Stimulated activated CD8-positive, alpha-beta memory T cell treated with anti-CD3 and anti-CD28 coated beads, Interleukin-12 subunit alpha, Interleukin-12 subunit beta, amount 100 ng/mL, for 4 hours (primary cell): ENCODE measurements at places on chromosomes 2 and 18.
A peak's percentile ranks its signal among the peaks of the same experiment; 100 is the strongest.

- DNase-seq = no peak
Measured at GRCh38 chr2:3185256-3185655, 192.4 kb downstream of the EIPR1 start.

DNA sequence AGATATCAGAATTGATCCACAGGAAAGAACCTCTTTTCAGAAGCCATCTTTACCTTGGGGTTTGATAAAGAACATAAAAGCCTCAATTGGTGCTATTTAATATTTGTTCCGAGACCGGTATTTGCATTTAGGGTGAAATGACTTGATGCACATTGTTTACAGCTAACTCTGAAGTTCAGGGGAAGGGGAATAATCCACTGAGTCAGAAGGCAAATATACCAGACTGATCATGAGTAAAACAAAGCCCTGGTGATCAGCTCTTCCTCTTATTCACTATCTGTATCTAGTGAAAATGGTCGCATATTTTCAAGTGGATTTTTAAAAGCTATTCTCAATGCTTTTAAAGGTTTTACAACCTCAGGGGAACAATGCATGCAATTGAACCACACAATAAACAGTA is 53.0 kb upstream of the ATP8B1 start:
- no peak for DNase-seq

- DNase-seq = no peak
Measured at GRCh38 chr2:189751080-189751658, 11.4 kb downstream of the OSGEPL1 start.

DNA sequence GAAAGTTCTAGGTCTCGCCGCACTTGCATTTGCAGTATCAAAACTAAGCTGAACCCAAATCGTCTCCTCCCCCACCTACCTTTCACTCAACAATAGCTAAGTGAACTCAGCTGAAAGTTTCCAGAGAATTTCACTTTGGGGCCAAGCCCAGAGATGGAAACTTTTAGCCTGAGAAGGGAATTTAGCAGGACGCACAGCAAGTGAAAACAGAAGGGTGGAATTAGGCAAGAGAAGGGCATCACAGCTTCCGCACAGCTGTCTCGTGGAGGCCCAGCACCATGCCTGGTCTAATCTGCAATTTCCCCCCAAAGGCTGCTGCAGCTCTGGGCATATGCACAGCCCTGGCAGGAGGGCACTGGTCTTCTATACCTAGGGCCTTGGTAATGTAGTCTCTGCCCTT is 262.0 kb downstream of the TNS1 start:
- DNase-seq = no peak

GRCh38 chr2:4678927-4679326 is 975.6 kb downstream of the DCDC2C start:
- DNase-seq = no peak

GRCh38 chr2:85415980-85416650 is 2.4 kb upstream of the SH2D6 start:
- no peak for DNase-seq

GRCh38 chr2:136486115-136486514 is 279.2 kb upstream of the THSD7B start:
- no peak for DNase-seq

DNA sequence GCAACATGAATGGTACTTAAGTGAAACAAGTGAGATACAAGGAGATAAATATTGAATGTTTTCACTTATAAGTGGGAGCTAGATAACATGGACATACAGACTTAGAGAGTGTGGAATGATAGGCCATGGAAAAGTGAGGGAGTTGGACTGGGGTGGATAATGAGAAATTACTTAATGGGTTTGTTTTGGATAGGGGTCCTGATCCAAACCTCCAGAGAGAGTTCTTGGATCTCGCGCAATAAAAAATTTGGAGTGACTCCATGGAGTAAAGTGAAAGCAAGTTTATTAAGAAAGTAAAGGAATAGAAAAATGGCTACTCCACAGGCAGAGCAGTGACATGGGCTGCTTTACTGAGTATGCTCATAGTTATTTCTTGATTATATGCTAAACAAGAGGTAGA is 508.9 kb downstream of the CNTNAP5 start:
- no peak for DNase-seq

DNA sequence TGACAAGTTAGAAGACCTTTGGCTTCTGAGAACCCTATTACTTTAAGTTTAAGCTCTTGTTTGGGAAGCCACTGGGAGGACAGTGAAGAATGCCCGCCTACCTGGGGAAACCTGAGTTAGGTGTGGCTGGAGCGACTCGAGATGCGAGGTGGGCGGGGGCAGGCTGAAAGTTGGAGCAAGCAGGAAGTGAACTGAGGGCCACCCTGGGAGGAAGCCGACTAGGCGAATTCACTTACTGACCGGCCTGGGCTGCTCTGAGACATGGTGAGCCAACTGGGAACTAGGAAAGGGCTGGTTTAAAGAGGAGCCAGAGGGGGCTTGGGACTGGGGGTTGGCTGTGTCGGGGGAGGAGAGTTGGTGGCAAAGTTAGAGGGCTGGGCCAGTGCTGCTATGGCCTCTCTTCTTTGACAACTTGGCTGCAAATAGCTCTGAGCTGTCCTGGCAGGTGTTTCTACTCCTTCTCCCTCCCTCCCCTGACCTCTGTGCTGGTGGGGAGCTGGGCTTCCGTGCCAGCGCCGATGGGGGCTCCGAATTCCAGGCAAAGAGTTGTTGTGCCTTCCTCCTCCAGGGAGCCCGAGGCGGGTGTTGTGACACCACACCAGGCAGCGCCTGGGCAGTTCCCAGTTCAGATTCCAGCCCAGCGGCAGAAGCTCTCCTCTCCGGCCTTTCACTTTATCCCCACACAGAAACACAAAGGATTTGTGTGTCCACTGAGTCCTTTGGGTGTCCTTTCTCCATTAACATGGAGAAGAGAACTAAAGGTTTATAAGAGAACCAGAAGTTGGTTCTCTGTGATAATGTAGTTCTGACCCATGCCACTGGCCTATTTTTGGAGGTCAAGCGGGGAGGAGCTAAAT is at the start of gene VAMP8:
Gene VAMP8, plus strand, starts transcription at position 201 of the 857 bp plus-strand sequence. Its CDS starts 61 bp downstream, at position 262.
- DNase-seq = peak; percentile 41
